CD4-positive, alpha-beta T cell treated with Interleukin-2 at 100 ng/mL for 4 hours (primary cell): ENCODE measurements at places on chromosomes 4 and X.
A peak's percentile ranks its signal among the peaks of the same experiment; 100 is the strongest.

- DNase-seq, result no peak
Measured at GRCh38 chr4:59179372-59179771, 2020.8 kb upstream of the ADGRL3 start.

DNA sequence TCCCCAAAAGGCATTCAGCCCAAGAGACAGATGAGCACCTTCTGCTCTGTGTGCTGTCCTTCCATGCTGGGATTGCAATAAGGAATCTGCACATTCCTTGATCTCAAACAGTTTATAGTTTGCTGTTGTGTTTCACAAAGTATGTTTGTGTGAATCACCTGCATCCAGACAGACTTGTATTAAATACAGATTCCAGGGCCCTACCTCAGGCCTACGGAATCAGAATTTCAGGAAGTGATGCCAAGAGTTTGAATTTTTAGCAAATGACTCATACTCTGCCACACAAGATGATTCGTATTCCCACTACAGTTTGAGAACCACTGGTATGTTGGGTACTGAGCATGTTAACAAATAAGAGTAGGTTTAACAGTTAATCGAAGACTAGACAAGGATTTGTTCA, 7.0 kb downstream of the VAMP7 start:
- DNase-seq, result peak; percentile 1

DNA sequence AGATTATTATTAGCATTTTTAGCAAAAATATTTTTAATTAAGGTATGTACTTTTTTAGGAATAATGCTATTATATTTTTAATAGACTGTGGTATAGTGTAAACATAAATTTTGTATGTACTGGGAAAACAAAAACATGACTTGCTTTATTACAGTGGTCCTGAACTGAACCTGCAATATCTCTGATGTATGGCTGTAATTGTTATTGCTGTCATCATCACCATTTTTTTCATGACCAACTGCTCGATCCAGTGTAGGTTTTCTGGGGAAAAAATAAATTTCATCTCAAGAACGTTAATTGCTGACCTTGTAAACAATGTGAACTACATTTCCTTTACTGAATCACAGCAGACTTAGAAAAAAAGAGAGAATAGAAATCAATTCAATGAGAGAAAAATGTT, 83.6 kb upstream of the ATOH1 start:
- DNase-seq, result no peak

GRCh38 chr4:8144359-8144758, 14.3 kb downstream of the ABLIM2 start:
- no peak for DNase-seq

DNA sequence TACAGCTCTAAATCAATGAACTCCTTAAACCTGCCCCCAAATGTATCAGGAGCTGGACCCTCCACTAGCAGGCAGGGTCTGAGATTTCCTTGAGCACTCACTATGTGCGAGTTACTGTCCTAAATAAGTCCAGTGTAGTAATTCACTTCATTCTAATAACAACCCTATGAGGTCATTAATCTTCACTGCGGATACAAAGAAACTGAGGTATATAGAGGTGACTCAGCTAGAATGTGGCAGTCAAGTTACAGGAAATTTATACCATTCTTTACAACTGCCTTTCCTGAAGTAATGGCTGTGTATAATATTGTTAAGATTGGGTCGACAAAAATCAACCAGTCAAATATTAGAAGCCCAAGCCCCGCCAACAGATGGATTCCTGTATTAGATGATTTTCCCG, 473.9 kb upstream of the FTHL17 start:
- no peak for DNase-seq

DNA sequence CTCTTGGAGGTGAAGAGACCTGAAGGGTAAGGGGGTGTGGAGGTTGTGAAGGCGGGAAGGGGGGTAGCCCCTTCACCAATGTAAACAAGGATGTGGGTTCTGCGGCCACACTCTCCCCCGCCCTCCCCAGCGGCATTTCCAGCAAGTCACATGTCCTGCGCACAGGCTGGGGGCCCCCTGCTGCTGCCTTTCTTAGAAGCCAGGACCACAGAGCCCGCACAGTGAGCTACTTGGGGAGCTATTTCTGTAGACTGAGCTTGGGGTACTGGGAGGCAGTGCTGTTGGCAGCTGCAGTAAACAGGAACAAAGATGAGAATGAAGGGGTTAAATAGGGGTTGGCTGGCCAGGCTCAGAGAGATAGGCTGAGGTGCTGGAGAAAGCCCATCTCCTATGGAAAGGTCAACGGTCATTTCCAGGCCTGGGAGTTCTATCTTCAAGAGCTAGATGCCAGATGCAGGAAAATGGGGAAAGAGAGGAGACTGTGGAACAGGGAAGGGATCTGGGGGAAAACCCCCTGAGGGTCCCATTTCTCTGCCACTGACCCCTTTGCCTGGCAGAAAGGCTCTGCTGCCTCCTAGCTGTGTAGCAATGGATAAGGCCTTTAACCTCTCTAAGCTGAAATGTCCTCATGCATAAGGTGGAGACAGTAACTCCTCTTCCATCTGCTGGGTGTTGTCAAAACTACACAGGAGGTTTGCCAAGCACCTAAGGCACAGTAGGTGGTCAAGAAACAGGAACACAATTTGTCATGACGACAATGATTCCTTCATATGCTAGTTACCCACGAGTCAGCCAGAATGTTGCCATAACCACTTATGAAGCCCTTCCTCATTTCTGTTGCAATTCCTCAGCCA, 18.5 kb upstream of the PIM2 start:
- DNase-seq, result peak; percentile 91

DNA sequence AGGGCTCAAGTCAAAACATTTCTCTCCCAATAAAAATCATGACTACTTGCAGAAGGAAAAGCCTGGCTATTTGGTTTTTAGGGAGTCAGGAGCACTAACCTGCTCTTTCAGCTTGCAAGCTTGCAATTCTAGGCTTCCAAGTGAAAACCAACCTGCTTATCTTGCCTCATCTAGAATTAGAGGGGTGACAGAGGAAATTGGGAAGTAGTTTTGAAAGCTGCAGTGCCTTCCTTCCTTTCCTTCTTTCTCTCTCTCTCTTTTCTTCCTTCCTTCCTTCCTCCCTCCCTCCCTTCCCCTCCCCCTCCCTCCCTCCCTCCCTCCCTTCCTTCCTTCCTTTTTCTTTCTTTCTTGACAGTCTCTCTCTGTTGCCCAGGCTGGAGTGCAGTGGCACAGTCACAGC, 417.5 kb downstream of the KCNIP4 start:
- no peak for DNase-seq

GRCh38 chrX:103092942-103093341, at the start of gene NXF3:
NXF3 (minus strand) TSS chrX:103093143; CDS start chrX:103093023, 120 bp downstream.
- no peak for DNase-seq

DNA sequence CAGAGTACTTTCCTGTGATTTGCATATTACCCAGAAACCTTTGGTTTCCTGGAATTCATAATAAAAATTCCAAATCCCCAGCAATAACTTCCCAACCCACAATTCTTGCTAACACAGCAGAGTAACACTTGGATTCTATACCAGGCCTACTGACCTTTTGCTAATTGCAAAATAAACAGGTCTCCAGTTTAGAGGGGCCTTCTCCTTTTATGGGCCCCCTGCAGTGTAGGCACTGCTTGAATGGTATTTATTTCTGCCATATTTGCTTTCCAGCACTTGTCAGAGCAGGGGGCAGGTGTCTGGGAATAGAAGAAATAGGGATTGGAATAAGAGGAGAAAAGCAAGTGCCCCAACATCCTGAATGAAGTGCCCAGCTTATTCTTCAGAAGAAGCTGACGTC, 25.3 kb upstream of the GPC3 start:
- DNase-seq, result no peak

DNA sequence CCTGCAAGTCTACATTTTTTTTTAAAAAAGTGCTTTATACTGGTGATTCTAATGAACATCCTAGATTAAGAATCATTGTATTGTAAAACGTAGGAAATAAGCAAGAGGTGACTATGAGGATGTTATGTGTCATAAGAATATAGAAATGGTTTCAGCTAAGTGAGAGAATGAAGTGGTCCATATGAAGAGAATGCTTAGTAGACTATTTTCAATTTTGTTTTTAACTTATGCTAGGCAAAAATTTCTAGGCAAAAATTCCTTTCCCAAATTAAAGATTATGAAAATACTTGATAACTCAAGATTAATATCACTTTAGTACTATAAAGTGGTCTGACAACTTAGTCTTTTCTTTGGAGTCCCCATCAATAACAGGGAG, 825 bp downstream of the DYNLT3 start:
- no peak for DNase-seq

DNA sequence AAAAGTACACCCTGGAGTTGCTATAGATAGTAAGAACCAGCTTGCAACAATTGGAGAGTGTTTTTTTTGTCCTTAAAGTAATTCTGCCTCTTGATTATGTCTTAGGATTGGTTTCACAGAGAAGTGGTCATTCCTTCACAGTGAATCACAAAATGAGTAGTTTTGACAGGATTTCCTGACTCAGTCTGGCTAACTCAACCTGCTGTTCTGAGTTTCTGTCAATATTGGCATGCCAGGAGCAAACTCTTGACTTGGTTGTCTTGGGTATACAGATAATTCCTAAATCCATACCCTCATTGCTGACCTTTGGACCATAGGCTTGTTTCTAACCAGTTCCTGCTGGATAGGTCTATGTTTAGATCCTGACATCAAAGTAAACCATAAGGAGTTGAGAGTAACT, 9.4 kb downstream of the FHIP1A start:
- DNase-seq, result no peak

DNA sequence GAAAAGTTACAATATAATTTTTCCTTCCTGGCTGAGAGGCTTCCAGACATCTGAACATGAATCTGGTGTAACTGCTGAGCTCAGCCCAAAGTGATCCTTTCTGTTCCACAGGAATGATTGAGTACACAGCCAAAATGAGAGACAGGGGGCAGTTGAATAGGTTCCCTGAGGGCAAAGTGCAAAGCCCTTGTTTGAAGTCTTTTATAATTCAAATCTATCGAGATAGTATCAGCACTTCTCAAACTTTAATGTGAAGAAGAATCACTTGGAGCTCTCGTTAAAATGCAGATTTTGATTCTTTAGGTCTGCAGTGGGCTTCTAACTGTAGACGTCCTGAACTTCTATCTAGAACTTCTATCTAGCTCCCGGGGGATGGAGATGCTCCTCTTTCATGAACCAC, 54.4 kb upstream of the BMP2K start:
- DNase-seq, result no peak

DNA sequence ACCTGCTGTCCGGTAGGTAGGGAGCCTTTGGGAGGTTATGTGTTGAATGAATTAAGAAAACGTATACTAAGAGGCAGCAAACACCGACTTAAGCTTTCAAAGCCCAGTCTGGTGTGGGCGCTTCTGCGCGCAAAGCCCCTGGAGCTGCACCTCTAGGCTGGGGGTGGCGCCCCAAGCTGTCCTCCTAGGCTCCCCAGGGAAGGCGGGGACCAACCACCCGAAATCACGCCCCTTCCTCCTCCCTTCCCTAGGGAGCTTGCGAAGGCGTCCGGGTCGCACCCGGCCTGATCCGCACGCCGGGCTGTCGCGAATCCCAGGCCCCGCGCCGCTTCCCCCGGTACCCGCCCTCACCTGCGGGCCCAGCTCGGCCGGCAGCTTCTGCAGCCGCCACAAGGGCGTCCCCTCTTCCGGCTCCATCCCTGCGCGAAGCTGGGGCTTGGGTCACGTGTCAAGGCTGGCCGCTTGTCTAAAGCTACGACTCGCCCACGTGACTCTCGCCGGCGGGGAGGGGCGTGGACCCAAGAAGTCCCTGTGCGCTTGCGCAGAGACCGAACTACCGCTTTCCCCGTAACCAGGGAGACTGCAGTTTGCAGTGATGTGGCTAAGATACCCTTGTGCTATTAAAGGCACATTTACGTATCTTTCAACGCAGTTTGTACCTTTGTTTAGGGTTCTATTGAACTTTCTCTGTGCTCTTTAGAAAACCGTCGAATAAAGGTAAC, at the start of gene COMMD8:
COMMD8 (minus strand) TSS at position 468 of the 722 bp plus-strand sequence; CDS start at position 417, 51 bp downstream.
- DNase-seq, result peak; percentile 98

- DNase-seq, result no peak
Measured at GRCh38 chr4:101367201-101367600, 19.9 kb upstream of the PPP3CA start.

DNA sequence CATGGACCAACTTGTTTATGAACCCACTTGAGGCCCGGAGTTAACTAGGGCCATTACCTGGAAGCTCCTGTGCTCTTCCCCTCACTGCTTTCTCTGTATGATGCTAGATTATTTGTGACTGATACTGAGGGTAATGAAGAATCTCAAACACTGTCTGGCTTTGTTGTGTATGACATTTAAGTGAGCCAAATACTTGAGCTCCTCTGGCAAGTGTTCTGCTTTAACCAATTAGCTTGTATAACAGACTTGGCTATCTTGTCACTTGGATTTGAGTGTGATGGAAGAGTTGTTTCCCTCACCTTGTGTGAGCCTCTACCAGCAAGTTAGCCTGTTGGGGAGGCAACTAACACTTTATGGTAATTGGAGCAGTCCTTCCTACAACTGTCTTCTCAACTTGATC, 42.7 kb downstream of the CCNG2 start:
- no peak for DNase-seq

DNA sequence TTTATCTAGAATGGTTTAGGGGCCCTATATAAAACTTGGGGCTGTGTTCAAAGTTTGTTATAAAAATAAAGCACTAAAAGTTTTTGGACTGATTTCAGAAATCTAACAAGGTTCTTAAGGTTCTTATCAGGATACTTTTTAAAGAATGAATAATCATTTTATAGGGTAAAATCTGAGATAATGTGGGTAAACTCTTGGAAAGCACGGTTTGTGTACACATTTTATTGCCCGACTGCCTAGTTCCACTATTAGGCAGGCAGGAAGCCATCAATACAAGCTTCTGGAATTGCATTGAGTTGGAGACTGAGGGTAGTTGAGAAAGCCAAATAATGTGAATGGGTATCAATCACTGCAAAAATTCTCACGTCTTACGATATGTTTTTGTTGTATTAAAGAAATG, 331.0 kb upstream of the PITX2 start:
- no peak for DNase-seq

DNA sequence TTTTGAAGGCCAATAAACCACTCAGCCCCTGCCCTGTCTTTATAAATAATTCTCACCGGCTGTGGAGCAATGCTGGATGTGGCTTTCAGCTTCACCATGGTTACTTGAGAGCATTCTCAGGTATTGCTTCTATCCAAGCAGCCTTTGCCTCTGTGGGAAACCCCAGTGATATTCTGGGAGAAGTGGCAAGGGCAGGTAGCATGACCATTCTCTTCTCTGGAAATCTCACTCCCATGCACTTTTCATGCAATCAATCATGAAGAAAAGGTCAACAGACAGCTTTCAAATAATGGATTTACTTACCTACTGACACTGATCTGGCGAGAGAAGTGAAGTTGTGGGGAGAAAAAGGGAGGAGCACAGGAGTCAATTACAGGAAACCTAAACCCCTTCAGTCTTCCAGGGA, 49.5 kb downstream of the UNC5C start:
- DNase-seq, result no peak
